ENCODE measurements at places on chromosomes 2 and 18.
A peak's percentile ranks its signal among the peaks of the same experiment; 100 is the strongest.

GRCh38 chr2:16321872-16322271, 343.8 kb downstream of the CYRIA start:
- no peak for DNase-seq

- no peak for DNase-seq
Measured at GRCh38 chr2:60822987-60823386, 58.4 kb upstream of the REL start.

DNA sequence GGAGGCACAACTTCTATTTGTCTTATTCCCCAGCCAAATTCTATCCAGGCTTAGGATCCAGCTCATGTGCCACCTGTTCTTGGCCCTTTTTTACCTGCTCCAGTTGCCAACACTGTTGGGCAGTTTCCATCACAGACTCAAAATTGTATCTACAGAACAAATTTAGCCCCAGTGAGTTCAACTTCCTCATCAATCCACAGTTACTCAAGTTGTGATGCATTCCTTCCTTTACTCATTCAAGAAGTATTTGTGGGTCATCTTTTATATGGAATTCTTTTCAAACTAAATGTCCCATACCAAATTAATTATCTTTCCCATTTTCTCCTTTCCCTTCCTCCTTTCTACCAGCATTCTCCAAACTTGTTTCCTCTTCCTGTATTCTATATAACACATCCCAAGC, 12.7 kb upstream of the DDX18 start:
- DNase-seq, result no peak

GRCh38 chr2:23183733-23184132, 201.2 kb upstream of the KLHL29 start:
- DNase-seq, result no peak

DNA sequence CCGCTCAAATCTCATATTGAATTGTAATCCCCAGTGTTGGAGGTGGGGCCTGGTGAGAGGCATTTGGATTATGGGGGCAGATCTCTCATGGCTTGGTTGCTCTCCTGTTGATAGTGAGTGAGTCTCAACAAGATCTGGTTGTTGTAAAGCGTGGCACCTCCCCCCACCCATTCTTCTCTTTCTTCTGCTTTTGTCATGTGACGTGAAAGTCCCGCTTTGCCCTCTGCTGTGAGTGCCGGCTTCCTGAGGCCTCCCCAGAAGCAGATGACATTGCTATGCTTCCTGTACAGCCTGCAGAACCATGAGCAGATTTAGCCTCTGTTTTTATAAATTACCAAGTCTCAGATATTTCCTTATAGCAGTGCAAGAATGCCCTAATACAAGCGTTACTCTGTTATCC, 673.8 kb downstream of the ADCYAP1 start:
- DNase-seq, result no peak

GRCh38 chr2:235234736-235235135, 259.1 kb upstream of the AGAP1 start:
- DNase-seq, result no peak

DNA sequence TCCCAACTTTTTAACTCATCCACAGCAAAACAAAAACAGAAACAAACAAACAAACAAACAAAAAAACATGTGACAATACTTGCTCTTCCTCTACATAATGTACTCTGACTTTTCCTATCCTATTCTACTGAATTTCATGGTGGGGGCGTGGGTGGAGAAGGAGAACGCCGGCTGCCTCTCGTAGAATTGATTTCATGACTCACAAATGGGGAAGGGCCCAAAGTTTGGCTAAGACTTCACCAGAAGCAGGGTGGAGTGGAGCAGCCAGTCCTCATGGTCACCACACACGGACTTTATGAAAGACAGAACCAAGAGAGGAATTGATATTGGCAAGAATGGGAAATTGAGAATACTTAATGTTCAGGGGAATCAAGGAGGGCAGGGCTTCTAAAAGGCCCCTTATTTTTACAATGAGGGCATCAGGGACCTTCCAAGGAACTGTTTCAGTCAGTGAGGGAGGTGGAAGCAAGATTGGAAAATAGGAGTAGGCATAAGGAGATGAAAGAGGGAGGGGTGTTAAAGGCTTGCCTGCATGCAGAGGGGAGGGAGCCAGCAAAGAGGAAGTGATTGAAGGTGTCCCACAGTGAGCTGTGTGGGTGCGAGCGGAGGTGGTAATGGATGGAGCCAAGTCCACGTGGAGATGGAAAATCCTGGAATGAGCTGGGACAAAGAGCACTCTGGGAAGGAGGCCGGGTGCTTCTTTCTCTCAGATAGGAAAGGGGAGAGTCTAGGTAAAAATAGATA, 27.9 kb downstream of the MARCHF4 start:
- no peak for DNase-seq

DNA sequence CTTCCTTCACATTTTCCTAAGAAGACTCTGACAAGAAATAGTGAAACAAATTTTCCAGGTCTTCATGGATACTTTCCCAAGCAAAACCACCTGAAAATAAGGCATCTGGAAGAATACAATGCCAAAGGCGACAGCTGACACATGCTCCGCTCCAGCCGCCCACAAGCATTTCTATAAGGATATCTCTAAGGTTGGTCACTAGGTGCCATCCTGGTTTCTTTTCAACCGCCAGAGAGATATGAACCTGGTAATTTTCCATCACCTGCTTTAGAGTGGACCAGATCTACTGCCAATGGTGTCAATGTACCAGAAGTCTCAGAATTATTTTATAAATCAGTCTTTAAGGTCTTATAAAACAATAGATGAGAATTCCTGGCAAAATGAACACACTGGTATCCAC, 97.2 kb downstream of the GAREM1 start:
- no peak for DNase-seq

DNA sequence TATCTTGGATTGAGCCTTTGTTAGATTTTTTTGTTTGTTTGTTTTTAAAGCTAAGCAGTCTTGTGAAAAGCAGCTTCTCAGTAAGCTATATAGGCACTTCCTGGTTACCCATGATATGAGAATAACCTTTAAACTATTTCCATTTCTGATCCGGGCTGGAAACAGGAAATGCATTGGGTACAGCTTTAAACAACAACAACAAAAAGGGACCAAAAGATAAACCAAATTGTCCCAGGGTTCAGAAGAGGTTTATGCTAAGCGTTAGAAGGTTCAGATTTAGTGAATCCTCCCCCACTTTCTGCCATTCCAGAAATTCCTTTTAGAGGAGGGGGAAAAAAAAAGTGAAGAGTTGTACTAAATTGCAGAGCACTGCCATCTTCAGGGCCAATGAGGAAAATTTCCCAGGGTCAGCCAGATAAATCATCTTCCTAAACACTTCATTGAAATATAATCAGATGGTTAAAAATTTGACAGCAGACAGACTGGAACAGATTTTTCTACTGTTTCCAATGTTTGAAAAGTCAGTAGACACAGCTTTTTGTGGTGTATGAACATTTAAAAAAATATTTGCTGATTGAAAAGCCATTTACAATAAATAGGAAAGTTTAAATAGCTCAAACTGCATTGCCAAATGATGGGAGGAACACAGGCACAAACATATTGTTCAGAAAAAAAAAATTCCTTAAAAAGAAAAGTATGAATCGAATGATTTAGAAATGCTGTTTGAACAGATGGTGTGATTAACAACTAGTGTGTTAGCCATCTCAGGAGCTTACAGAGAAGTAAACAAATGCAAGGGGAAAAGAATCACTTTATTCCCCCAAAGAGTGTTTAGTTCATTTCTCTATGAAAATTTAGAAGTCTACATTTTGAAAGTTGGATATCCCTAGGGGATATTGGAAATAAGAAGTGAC, 189.9 kb upstream of the TANK start:
- no peak for DNase-seq

DNA sequence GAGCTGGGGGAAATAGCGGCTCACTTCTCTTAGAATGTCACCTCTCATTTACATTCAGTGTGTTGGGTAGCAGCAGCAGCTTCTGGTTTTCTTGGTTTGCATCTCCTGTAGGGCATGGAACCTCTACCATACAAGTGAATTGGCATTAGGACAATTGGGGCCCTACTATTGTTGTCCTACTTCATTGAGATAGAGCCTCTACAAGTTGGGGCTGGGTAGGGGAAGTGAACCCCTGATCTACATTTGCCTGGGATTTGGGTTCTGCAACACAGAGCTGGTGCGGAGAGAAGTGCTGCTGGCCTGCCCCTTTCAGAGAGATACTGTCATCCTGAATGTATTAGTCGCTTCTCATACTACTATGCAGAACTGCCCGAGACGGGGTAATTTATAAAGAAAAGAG, 391.6 kb upstream of the HS6ST1 start:
- no peak for DNase-seq

GRCh38 chr2:73714091-73714490, 23.1 kb downstream of the TPRKB start:
- no peak for DNase-seq

GRCh38 chr2:105597011-105597805, 147.5 kb upstream of the NCK2 start:
- peak; percentile 8 for DNase-seq

- DNase-seq, result no peak
Measured at GRCh38 chr2:145094370-145094769, 574.5 kb upstream of the ZEB2 start.

GRCh38 chr2:85129861-85130260, 3.3 kb upstream of the TCF7L1 start:
- no peak for DNase-seq

DNA sequence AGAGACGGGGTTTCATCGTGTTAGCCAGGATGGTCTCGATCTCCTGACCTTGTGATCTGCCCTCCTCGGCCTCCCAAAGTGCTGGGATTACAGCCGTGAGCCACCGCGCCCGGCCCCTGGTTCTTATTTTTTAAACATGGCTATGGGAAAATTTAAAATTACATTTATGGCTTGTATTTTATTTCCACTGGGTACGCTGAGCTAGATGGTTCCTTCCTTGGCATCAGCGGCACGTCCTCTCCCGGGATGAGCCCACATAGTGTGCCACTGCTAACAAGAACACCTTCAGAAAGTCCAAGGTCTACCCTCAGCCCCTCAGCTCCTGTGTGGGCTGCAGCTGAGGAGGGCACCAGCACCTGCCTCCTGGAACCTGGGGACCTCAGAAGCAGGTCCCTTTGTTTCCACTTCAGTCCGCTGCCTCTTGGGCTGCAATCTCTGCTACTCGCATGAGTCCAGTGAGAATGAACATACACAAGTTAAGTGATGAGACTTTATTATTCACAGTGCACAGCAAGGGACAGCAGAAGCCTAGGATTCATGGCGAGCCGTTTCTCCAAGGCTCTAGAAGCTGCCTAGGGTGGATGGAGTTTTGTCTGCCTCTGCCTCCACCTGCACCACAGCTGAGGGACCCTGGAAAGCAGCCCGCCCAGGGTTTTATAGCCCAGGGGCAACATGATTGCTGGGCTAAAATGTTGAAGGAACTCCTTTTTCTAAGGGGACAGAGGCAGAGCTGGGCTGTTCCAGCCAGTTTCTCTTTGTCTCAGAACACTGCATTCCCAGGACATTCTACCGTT, 107.5 kb upstream of the TEX51 start:
- DNase-seq, result no peak

GRCh38 chr2:58032764-58033080, 13.9 kb upstream of the VRK2 start:
- no peak for DNase-seq

- DNase-seq, result no peak
Measured at GRCh38 chr2:226661789-226662545, 137.7 kb downstream of the IRS1 start.

DNA sequence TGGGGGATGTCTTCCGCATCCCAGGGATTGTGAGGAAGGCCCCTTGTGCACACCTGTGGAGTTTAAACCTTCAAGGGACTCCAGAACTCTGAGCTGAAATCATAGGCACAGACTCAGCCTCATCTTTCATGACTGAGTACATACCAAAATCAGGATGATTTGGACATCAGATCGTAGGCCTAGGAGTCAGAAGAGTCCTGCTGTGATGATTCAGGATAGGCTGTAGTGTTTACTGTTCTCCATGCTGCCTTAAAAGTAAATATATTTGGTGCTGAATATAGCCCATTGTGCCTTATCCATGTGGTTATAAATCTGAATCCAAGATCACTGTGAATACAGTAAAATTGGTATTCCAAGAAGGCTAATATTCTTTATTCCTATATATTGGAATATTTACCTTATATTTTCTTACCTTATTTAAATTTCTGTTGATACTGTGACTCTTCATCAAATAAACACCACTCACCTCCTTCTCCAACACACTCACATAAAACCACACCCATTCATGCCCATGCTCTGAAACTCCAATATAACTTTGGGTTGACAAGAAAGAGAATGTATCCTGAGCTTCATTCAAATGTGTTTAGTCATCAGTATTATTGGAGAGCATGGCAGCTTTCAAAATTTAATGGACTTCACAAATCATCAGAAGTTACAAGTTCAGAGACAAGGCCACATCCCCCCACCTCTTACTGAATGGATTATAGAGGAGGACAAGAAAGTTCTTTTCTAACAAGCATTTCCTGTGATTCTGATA, 561.4 kb upstream of the LINC00305 start:
- DNase-seq, result no peak

DNA sequence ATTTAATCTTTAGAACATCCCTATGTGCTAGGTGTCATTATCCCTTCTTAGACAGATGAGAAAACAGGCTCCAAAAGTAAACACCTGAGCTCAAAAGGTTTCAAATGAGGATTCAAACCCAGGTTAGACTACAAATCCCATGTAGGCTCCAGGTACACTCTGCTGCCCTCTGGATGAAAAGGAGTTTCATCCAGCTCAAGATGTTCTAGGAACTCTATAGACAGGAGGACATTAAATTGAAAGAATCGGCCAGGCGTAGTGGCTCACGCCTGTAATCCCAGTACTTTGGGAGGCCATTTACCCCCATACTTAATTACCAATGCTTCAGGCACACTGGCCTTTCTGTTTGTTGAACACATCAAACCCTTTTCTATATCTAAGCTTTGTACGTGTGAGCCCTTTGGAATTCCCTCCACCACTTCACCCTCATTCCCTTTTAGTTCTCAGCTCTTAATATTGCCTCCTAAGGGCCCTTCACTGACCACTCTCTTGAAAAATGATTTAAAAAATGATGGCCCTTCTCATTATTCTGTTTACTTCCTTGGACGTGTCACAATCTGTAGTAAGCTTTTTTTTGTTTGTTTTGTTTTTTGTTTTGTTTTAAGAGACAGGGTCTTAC, 10.7 kb downstream of the SLC25A12 start:
- no peak for DNase-seq

GRCh38 chr18:8705961-8706790, 820 bp downstream of the MTCL1 start:
- DNase-seq, result no peak

DNA sequence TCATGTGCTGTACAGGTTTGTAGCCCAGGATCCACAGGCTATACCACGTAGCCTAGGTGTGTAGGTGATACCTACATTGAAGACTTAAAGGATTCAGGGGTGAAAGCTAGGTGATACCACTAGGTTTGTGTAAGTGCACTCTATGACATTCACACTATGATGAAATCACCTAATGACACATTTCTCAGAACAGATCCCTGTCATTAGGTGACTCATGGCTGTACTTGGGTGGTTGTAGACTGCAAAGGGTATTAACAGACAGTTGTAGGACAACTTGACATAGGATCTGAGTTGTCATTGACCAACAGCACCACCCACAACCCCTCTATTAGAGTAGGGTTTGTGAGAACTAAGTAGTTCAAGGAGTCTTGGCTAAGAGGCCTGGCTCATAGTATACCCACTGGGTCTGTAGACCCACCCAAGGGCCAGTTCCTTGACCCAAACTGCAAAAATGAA, 27.7 kb upstream of the SMCHD1 start:
- DNase-seq, result no peak

GRCh38 chr2:193240752-193241151, 1046.0 kb upstream of the TMEFF2 start:
- DNase-seq, result no peak
